ENCODE measurements at places on chromosomes 4 and X. TPM values are rescaled to one million over a fixed set of nuclear protein-coding genes. Genes with fewer than 3 reads are reported as not detected.

The GNPDA2 gene
- 18.6 TPM for polyA plus RNA-seq

DNA sequence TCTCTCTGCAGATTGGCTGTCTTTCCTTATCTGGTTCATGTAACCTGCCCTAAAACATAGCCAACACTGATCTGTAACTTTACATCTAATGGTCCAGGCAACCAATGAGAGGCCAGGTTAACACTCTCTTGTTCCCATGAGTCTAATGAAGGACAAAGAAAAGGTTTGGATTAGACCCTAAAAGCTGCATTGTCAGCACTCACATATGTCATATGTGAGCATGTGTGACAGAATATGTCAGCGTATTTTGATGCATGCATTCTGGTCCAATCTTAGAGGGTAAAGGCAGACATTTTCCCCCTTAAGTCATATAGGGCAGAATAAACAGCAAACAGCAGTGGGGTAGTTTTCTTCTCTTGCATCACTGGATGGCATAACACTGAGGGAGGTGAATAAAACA, 3.7 kb downstream of the NDST3 start:
- no peak for DNase-seq

GRCh38 chr4:119116925-119117900, 18.4 kb upstream of the MYOZ2 start:
- no peak for DNase-seq

The RGN gene
- 2.5 TPM for polyA plus RNA-seq

The RPL39 gene
- 3,298 TPM for polyA plus RNA-seq
